ENCODE measurements at places on chromosomes 4 and X.

DNA sequence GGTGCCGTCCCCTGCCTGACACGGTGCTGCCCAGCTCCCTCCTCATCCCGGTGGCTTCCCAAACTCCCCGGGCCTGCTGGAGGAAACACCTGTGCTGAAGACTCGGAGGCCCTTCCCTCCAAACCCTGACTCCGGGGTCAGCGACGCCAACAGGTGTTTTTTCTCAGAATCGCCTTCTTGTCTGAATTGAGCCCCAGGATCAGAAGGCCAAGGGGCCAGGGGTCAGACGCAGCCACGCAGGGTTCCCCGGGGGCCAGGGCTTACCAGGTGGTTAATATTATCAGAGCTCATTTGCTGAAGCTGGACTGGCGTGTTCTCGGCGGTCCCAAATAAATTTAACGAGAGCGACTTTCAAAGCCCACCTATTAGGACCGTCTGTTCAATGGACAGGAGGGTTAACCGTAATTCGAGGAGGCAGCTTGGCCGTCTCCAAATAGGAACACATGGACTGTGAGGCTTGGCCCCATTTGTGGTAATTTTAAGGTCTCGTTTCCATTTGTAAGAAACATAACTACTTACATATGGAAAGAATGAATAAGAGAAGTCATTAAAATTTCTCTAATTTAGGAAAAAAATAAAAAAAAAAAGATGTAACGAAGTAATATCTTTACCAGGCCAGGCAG, 239.3 kb downstream of the CRLF2 start:
- DNase-seq: no peak

DNA sequence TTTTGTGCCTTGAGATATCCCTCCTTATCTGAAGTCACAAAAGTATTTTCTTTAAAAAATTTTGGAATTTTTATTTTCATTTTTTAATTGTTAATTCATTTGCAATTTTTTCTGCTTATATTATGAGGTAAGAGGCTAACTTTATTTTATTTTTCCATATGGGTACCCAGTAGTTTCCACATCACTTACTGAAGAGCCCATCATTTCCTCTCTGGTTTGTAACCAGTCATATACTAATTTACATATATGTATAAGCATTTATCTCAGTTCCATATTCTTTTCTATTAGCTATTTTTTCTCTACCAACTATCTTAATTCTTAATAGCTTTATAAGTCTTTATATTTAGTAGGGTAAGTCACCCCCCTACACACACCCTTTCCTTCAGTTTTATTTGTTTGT, 27.0 kb downstream of the MGARP start:
- DNase-seq: no peak

GRCh38 chr4:122806981-122807679, 19.5 kb upstream of the FGF2 start:
- DNase-seq: no peak

GRCh38 chrX:68699960-68700746, 52.7 kb downstream of the STARD8 start:
- DNase-seq: no peak

- DNase-seq: no peak
Measured at GRCh38 chrX:71095033-71095432, 618 bp upstream of the FOXO4 start.

DNA sequence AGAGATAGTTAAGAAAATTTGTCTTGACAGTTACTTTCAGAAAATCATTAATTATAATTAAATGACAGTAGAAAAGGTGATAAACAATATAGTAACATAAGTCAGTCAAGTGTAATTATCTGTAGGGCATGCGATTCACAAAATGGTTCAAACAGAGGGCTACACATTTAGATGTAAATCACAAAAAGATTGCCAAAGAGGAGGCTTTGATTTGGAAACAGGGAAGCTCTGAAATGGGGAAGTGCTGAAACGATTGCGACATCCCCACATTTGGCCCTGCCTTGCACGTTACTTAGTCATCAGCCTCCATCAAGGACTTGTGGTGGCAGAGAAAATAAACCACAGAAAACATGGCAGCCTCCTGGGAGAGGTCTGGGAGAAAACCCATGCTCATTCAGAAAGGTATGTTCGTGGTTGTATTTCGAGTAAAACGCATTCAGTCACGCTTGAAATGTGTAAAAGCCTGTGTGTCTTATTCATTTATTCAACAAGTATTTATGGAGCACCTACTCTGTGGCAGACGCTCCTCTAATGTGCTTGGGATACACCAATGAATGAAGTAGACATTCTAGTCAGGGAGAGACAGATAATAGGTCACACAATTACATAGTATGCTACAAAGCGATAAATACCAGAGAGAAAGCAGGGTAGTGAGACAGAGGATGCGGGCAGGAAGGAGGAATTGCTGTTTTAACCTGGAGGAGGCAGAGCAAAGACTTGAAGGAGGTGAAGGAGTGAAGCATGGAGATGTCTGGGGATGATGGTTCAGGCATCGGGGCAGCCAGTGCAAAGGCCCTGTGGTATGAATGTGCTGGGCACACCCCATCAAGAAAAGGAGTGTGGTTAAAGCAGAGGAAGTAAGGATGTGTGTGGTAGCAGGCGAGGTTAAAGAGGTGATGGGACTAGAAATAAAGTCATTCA, 7.8 kb downstream of the RBM47 start:
- DNase-seq: no peak

GRCh38 chr4:140672416-140672815, 83.8 kb downstream of the TBC1D9 start:
- DNase-seq: no peak

GRCh38 chr4:83651846-83652245, 115.9 kb downstream of the GPAT3 start:
- DNase-seq: no peak

GRCh38 chr4:36326476-36327029, 45.1 kb downstream of the DTHD1 start:
- no peak for DNase-seq
